CD4-positive, alpha-beta T cell treated with Interferon gamma for 1 hour (primary cell): ENCODE measurements at places on chromosomes 2 and 18.
A peak's percentile ranks its signal among the peaks of the same experiment; 100 is the strongest.

DNA sequence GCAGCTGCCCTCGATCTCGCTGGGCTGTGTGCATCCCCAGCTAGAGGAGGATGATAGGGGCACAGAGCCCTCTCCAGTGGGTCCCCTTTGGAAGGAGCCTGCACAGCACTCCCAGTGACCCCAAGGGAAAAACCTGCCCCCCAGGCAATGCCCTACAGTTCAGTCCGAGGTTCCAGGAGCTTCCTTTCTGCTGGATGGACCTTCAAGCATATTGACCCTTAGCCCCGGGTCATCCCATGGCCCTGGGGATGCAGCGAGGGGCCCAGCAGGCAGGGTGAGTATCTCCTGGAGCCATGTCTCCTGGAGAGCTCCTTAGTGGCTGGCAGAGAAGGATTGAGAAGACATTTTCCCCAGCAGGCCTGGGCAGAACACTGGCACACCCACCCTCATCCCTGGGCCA lies 45.4 kb upstream of the CTDP1 start:
- DNase-seq = no peak

DNA sequence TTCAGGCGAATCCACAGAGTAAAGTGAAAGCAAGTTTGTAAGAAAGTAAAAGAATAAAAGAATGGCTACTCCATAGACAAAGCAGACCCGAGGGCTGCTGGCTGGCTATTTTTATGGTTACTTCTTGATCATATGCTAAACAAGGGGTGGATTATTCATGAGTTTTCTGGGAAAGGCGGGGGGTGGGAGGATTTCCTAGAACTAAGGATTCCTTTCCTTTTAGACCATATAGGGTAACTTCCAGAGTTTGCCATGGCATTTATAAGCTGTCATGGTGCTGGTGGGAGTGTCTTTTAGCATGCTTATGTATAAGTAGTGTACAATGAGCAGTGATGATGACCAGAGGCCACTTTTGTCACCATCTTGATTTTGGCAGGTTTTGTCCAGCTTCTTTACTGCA lies 59.8 kb downstream of the SLC4A3 start:
- DNase-seq = no peak

- DNase-seq = no peak
Measured at GRCh38 chr2:2881499-2881898, 496.1 kb downstream of the EIPR1 start.

- DNase-seq = no peak
Measured at GRCh38 chr2:18551623-18552022, 8.8 kb downstream of the RDH14 start.

- DNase-seq = no peak
Measured at GRCh38 chr18:2901423-2901985, 54.7 kb downstream of the EMILIN2 start.

- DNase-seq = no peak
Measured at GRCh38 chr18:35777039-35777438, 195.4 kb upstream of the RMP24 start.

GRCh38 chr2:105409717-105410116 lies 10.9 kb upstream of the FHL2 start:
- DNase-seq = no peak

DNA sequence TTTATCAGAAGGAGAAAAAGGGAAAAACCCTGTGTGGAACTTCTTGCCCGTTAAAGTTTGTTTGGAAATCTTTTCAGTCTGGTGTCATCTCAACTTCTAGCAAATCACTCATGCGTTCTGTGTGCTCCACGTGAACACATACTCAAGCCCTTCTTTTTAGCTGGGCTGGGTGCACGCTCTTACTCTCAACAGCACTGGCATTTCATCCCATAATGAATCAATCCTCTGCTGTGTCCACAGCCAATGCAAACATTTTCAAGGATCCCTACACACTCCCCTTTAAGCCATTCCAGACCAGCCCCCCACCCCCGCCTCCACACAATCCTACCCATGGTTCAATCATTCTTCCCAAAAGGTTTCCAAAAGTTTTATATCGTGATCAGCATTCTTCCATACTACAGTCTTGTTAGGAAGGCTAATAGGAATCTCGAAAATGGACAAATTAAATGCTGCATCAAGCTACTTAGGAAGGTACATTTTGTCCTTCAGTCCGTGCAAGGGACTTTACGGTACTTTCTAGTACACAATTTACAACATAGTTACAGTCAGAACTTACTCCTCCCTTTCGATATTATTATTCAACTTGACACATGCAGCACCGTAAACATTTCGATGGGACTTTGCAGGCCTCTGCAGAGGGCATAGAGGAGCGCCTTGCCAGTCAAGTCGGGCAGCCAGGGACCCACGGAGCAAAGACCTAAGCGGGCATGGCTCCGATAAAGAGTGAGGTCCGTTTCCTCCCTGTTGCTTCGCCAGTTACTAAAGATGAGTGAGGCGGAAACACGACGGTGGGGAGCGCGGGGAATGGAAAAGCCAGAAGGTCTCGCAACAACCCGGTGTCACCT lies 1.4 kb downstream of the PTGR3 start:
- DNase-seq = peak; percentile 9

GRCh38 chr2:13114391-13114790 lies 397.7 kb downstream of the TRIB2 start:
- no peak for DNase-seq

- DNase-seq = no peak
Measured at GRCh38 chr2:239156516-239157265, 244.1 kb downstream of the HDAC4 start.

DNA sequence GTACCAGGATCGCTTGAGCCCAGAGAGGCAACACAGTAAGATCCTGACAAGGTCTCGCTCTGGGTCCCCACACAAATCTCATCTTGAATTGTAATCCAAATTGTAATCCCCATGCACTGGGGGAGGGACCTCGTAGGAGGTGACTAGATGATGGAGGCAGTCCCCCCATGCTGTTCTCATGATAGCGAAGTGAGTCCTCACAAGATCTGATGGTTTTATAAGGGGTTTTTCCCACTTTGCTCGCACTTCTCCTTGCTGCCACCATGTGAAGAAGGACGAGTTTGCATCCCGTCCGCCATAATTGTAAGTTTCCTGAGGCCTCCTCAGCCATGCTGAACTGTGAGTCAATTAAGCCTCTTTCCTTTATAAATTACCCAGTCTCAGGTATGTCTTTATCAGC lies 46.0 kb upstream of the SERTAD2 start:
- DNase-seq = peak; percentile 38

DNA sequence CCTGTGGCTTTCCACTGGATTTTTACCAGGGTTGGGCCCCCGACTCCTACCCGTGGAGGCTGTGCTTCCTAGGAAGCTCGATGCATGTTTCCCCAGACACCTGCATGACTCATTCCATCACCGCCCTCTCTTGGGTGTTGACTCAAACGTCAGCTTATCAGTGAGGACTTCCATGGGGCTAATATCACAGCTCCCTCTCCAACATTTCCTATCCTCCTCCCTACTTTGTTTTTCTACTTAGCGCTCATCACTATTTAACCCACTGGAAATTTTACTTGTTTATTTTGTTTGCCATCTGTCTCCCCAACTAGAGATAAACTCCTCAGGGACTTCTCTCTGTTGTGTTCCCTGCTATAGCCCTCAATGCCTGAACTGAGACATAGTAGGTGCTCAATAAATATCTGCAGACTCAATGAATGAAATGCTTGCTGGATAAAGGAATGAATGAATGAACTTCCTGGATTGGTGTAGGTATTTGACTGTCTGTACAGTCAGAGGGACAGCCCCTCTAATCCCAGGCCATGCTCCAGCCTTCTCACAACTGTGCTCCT lies 89.7 kb upstream of the MSH2 start:
- DNase-seq = no peak

DNA sequence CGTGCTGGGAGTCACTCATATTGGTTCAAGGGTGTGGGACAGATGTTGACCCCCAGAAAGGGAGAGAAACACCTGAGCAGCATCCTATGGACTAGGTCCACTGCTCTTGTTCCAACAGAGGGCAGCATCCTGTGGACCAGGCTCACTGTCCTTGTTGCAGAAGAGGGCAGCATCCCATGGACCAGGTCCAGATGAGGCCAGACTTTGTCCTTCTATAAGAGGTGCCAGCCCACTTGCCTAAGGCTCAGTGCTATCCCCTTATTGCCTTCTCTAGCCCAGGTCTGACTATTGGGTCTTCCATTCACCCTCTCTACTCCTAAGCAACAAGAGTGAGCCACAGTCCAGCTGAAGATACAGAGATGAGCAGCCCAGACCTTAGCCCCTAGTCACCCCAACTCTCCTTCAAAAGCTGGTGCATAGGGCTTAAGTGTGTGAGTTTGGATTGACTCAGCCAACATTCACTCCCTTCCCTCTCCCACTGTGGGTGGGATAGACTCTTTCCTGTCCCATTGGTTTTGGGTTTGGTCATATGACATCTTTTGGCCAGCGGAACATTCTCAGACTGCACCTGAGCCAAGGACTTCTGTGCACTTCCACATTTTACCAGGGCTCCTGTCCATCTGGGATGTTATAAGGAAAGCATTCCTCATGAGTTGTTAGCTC lies 132.4 kb upstream of the GPC1 start:
- no peak for DNase-seq

- DNase-seq = no peak
Measured at GRCh38 chr2:102057502-102058292, 65.9 kb downstream of the IL1R2 start.

DNA sequence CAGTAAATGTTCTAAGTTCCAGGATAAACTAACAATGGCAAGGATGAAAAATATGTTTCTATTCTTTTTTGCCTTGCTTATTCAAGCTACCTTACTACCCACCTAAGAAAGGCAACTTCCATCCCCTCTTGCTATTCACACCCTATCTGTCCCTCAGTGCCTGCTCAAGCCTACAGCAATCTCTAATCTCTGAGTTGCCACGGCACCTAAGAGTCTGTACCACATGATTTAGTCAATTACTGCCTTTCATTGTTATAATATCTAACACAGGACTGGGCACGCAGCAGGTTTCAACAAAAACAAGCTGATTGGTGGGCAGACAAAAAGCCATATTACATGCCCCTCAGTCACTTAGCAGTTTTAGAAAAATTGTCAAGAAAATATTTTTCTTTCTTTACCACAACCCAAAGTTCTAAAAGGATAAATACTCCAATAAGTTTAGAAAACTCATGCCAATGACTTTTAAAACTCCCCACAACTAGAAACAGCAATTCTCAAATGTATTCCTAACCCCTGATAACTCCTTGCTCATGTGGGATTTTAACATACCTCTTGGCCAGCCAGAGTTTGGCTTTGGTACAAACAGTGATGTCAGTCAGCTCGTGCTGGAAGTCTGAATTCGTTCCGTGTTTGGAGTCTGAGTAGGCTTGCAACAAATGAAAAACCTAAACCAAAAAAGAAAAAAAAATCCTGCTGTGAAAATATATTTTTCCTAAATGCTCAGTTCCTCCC lies 117.3 kb upstream of the ZFP36L2 start:
- no peak for DNase-seq

DNA sequence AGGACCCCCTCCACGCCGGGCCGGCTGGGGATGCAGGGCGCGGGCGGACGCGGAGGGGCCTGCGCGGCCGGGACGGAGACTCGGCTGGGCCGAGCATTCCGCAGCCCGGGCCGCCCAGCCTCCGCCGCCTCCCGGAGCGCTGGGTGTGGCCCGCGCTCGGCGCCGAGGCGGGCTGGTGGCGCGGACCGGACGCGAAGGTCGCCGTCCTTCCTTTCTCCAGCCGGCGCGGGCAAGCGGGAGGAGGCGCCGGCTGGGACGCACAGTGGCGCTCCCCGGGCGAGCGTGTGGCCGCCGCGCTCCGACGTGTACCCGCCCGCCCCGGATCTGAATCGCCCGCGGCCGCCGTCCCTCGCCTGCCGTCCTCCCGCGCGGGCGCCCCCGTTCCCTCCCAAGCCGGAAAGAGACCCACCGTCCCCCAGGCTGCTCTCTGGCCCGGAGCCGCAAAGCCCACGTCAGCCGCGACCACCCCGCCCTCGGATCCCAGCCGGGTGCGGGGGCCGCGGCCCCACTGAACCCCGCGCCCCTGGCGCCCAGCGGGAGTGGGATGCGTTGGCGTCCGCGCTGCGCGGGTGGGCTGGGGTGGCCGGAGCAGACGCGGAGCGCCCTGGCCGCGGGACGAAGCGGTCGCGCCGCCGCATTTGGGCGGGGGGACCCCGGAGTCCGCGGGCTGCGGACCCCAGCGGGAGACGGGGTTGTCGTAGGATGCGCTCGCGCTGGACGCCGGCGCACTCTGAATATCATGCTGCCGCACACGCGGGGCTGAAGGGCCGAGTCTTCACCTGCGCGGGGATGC lies 634 bp downstream of the SPATS2L start:
- DNase-seq = peak; percentile 4

GRCh38 chr2:73917696-73918207 lies 8.9 kb upstream of the DGUOK start:
- no peak for DNase-seq

GRCh38 chr2:178191004-178191508 lies 3.3 kb upstream of the OSBPL6 start:
- DNase-seq = no peak

DNA sequence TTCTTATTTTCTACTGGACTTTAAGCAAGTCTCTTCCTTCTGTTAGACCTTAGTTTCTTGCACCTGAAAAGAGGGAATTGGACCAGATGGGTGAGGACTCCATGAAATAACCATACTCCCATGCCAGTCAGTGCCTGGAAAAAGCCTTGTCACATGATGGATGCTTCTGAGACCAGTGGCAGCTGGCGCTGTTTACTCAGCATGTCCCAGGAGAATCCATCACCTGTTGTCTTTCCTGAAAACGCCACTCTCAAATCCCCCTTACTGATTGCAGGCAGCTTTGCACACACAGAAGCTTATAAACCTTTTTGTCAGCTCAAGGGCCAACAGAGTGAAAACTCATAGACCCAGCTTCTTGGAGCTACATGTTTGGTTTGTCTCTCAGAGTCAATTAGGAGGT lies 117.6 kb downstream of the POLE4 start:
- DNase-seq = no peak

DNA sequence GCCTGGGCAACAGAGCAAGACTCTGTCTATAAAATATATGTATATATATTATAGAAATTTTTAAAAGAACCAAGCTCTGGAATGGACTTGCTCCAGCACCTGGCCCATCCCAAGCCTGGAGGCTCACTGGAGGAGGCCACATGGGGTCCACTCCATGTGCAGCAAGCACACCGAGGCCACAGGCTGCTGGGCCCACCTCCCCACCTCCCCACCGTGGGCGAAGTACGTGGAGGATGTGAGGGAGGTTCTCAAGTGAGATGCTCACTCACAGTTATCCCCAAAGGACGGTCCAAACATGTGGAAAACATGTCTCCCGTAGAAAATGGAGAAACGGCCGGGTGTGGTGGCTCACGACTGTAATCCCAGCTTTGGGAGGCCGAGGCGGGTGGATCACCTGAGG lies 13.9 kb upstream of the RAB17 start:
- no peak for DNase-seq

GRCh38 chr2:96209729-96210085 lies 1.1 kb upstream of the STARD7 start:
- no peak for DNase-seq

GRCh38 chr18:68035774-68036522 lies 519.4 kb upstream of the DSEL start:
- no peak for DNase-seq

GRCh38 chr2:208872591-208872990 lies 466.0 kb downstream of the PTH2R start:
- no peak for DNase-seq

GRCh38 chr2:128390256-128390990 lies 71.8 kb upstream of the HS6ST1 start:
- no peak for DNase-seq

- no peak for DNase-seq
Measured at GRCh38 chr2:167827352-167828097, 419.9 kb downstream of the STK39 start.
